Stomach (tissue), 19 donors: ENCODE measurements at places on chromosomes 12 and 14. TPM values are rescaled to one million over a fixed set of nuclear protein-coding genes. Genes with fewer than 3 reads are reported as not detected.

Gene IFNG-AS1
- total RNA-seq = not detected

Gene SLC5A8
- not detected for total RNA-seq

Gene SLC25A3
- 350 TPM for total RNA-seq

Gene ABCC9
- total RNA-seq = 39.3 TPM

Gene GRIN2B
- total RNA-seq = 0.55 TPM

Gene NDRG2
- 115 TPM for total RNA-seq

Gene ZC2HC1C
- total RNA-seq = not detected

Gene HSPB8
- total RNA-seq = 67.5 TPM

Gene CCDC91
- total RNA-seq = 54.7 TPM

Gene PLXNC1
- 16.5 TPM for total RNA-seq

Gene CCDC184
- not detected for total RNA-seq

Gene CLEC2D
- total RNA-seq = 90.2 TPM

Gene TCTN2
- total RNA-seq = 24.1 TPM

Gene BBOF1
- total RNA-seq = not detected

Gene CBX5
- 66.8 TPM for total RNA-seq

Gene IFI27L2
- total RNA-seq = 24.9 TPM

- H3K27ac ChIP-seq = peak overlapping the region; percentile 63
- peak; percentile 76 for DNase-seq
- H3K4me1 ChIP-seq = peaks cover 20% of the 10 kb centered on the region
- no peaks in the 10 kb centered on the region for H3K27me3 ChIP-seq
- H3K4me3 ChIP-seq = no peak overlapping the region
These were observed 117.8 kb downstream of the TTC7B start for GRCh38 chr14:90698379-90698869.

- H3K36me3 ChIP-seq = peaks cover 14% of the 10 kb centered on the region
- H3K27me3 ChIP-seq = no peaks in the 10 kb centered on the region
- peaks cover 60% of the 10 kb centered on the region for H3K4me1 ChIP-seq
- DNase-seq = no peak
These were observed 2.2 kb downstream of the ATP6V1D start for GRCh38 chr14:67357186-67357968.

DNA sequence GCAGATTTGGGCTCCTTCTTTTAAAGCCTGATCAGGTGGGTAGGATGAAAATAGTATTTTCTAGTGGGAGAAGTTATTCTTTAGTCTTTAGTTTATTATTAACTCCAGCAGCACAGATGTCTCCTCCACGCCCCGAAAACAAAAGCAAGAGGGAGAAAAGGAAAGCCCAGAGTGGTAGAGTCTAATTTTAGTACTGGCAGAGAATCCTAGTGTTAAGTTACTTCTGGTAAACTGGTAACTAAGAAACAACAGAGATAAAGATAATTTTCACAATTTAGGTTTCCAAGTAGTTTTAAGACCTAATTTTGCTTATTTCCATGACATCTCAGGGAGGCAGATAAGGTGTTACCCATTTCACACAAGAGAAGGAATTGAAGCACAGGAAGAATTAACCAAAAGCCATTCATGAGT, 16.3 kb downstream of the ATP5MC2 start:
- H3K36me3 ChIP-seq = peaks cover 24% of the 10 kb centered on the region
- peak overlapping the region; percentile 11 for H3K4me3 ChIP-seq
- H3K4me1 ChIP-seq = peaks cover 55% of the 10 kb centered on the region
- H3K27ac ChIP-seq = peak overlapping the region; percentile 92

GRCh38 chr14:49483268-49483667, 102.9 kb downstream of the RPS29 start:
- H3K4me3 ChIP-seq = no peak overlapping the region
- no peak overlapping the region for H3K27ac ChIP-seq
- no peaks in the 10 kb centered on the region for H3K27me3 ChIP-seq

- H3K4me1 ChIP-seq = no peaks in the 10 kb centered on the region
- H3K36me3 ChIP-seq = no peaks in the 10 kb centered on the region
- DNase-seq = no peak
- H3K27me3 ChIP-seq = no peaks in the 10 kb centered on the region
These were observed 105.9 kb downstream of the PRMT8 start for GRCh38 chr12:3596703-3597415.

GRCh38 chr14:34465069-34465859, 3.2 kb upstream of the SPTSSA start:
- H3K27me3 ChIP-seq = no peaks in the 10 kb centered on the region
- H3K36me3 ChIP-seq = no peaks in the 10 kb centered on the region
- H3K27ac ChIP-seq = no peak overlapping the region
- no peak overlapping the region for H3K4me3 ChIP-seq

GRCh38 chr14:65433646-65434045, 21.1 kb downstream of the FUT8 start:
- H3K27ac ChIP-seq = no peak overlapping the region
- no peak overlapping the region for H3K4me3 ChIP-seq
- H3K27me3 ChIP-seq = no peaks in the 10 kb centered on the region
- peaks cover 13% of the 10 kb centered on the region for H3K36me3 ChIP-seq
- DNase-seq = no peak
- peaks cover 68% of the 10 kb centered on the region for H3K4me1 ChIP-seq

GRCh38 chr12:121430833-121431415, 31.0 kb downstream of the RNF34 start:
- no peak for DNase-seq
- H3K27ac ChIP-seq = peak overlapping the region; percentile 49
- H3K27me3 ChIP-seq = no peaks in the 10 kb centered on the region
- peaks cover 96% of the 10 kb centered on the region for H3K36me3 ChIP-seq
- H3K4me1 ChIP-seq = no peaks in the 10 kb centered on the region

- peaks cover 6% of the 10 kb centered on the region for H3K4me1 ChIP-seq
- H3K27ac ChIP-seq = peak within 1 kb of the TSS; percentile 91
- H3K36me3 ChIP-seq = no peaks in the 10 kb centered on the region
- peak within 1 kb of the TSS; percentile 84 for H3K4me3 ChIP-seq
These were observed at the start of gene MSRB3 for GRCh38 chr12:65278576-65279368. Gene MSRB3 (plus strand): TSS chr12:65278683. CDS start chr12:65308580, 29,897 bp downstream.

DNA sequence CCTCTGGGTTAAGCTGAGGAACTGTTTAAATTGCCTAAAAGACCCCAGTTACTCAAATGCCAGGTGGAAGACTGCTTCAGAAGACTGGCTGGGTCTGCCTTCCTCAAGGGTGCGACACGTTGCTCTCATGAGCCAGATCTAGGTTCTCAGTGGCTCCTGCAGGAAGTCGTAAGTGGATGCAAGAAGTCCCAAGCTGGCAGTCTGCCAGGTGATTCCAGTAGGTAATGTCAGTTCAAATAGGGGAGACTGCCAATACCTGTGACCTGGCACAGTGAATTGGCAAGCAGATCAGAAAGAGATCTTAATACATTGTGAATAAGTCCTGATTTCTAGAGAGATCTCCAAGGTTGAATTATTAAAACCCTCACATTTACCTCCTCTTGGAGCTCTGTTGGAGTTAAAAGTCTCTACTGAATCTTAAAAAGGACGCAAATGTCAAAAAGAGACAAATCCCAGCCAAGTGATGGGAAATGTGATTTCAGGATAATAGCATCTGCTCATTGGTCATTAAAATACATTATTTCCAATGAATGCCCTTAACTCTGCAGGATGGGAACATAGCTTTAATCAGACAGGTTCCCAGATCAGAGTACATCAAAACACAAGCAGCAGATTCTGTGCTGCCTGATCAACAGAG, 98.8 kb upstream of the FRMD6 start:
- no peaks in the 10 kb centered on the region for H3K36me3 ChIP-seq
- no peak overlapping the region for H3K27ac ChIP-seq
- H3K4me3 ChIP-seq = no peak overlapping the region
- no peaks in the 10 kb centered on the region for H3K27me3 ChIP-seq

GRCh38 chr14:50620341-50620740, 47.8 kb downstream of the SAV1 start:
- no peak for DNase-seq
- H3K27ac ChIP-seq = no peak overlapping the region
- H3K27me3 ChIP-seq = no peaks in the 10 kb centered on the region
- H3K4me3 ChIP-seq = no peak overlapping the region
- no peaks in the 10 kb centered on the region for H3K4me1 ChIP-seq
- H3K36me3 ChIP-seq = no peaks in the 10 kb centered on the region

- peaks cover 38% of the 10 kb centered on the region for H3K36me3 ChIP-seq
- H3K4me3 ChIP-seq = no peak overlapping the region
- H3K4me1 ChIP-seq = peaks cover 53% of the 10 kb centered on the region
These were observed 51.1 kb downstream of the SYNE3 start for GRCh38 chr14:95465358-95465757.

DNA sequence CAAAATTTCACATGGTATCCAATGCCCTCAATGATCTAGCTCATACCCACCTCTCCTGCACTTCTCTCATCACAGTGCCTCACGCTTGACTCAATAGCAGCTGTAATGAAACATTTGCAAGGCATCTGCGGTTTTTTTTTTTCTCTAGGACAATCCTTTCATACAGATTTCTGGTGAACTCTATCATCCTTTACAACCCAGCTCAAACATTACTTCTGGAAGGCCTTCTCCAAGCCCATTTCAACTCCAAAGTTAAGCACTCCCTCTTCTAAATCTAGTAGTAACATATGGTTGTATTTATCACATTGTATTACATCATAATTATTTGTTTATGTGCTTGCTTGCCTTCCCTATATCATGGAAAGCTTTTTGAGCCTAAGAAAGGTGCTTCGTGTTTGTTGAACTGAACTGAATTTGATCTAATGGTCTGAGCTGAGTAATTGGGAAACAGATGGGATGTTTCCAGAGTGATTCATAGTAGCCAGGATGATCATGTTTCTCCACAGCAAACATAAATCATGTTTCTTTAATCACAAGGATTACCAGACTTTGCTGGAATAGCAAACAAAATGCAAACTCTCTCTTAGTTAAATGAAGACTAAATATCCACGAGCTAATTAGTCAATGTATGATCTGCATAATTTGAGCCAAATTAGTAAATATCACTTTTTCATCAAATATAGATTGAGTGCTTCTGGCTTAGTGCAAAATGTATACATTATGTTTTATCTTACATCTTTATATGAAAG, 14.3 kb downstream of the CFL2 start:
- H3K27me3 ChIP-seq = no peaks in the 10 kb centered on the region
- H3K27ac ChIP-seq = peak overlapping the region; percentile 50
- no peaks in the 10 kb centered on the region for H3K36me3 ChIP-seq
- no peaks in the 10 kb centered on the region for H3K4me1 ChIP-seq
- no peak for DNase-seq
- no peak overlapping the region for H3K4me3 ChIP-seq

- H3K36me3 ChIP-seq = no peaks in the 10 kb centered on the region
- no peak overlapping the region for H3K27ac ChIP-seq
- DNase-seq = no peak
These were observed 714.8 kb downstream of the TRHDE start for GRCh38 chr12:72986963-72987362.

- peak overlapping the region; percentile 64 for H3K27ac ChIP-seq
- H3K4me1 ChIP-seq = no peaks in the 10 kb centered on the region
- no peaks in the 10 kb centered on the region for H3K27me3 ChIP-seq
- no peaks in the 10 kb centered on the region for H3K36me3 ChIP-seq
- H3K4me3 ChIP-seq = no peak overlapping the region
- DNase-seq = no peak
These were observed 6.8 kb downstream of the TMCC3 start for GRCh38 chr12:94643606-94644005.

GRCh38 chr12:6582196-6582595, 14.1 kb upstream of the NOP2 start:
- H3K27me3 ChIP-seq = no peaks in the 10 kb centered on the region
- peaks cover 100% of the 10 kb centered on the region for H3K36me3 ChIP-seq
- no peak overlapping the region for H3K27ac ChIP-seq
- no peak for DNase-seq
- H3K4me3 ChIP-seq = no peak overlapping the region

DNA sequence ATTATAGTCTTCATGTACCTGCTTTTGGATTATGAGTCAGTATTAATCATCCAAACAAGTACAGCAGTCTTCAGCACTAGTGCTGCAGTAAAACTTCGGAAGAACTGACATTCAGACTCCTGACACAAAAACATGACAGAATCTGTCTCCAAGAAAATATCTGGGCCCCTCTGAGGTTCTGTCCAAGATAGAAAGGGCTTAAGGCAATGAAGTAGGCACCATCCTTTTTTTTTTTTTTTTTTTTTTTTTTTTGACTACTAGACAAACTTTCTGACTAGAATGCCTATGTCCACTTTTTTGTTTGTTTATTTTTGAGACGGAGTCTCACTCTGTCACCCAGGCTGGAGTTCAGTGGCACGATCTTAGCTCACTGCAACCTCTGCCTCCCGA, 112.5 kb downstream of the MED13L start:
- DNase-seq = no peak
- no peak overlapping the region for H3K27ac ChIP-seq
- no peaks in the 10 kb centered on the region for H3K36me3 ChIP-seq
- H3K27me3 ChIP-seq = no peaks in the 10 kb centered on the region

DNA sequence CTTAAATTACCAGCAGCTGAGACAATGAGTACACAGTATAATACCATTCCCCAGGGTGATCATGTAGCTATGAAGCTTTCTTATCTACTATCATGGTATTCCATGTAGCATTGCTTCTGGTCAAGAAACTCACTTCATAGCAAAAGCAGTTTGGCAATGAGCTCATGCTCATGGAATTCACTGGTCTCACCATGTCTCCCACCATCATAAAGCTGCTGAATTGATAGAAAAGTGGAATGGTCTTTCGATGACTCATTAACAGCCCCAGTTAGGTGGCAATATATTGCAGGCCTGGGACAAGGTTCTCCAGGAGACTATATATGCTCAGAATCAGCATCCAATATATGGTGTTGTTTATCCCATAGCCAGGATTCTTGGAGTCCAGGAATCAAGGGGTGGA, 553.7 kb downstream of the FOXG1 start:
- no peaks in the 10 kb centered on the region for H3K27me3 ChIP-seq
- no peak overlapping the region for H3K27ac ChIP-seq
- no peak for DNase-seq
- no peaks in the 10 kb centered on the region for H3K36me3 ChIP-seq
- no peak overlapping the region for H3K4me3 ChIP-seq

- no peak overlapping the region for H3K27ac ChIP-seq
- no peak for DNase-seq
- no peaks in the 10 kb centered on the region for H3K36me3 ChIP-seq
- H3K4me3 ChIP-seq = no peak overlapping the region
- no peaks in the 10 kb centered on the region for H3K27me3 ChIP-seq
These were observed 5.3 kb downstream of the DNAI7 start for GRCh38 chr12:25189656-25190055.

- no peaks in the 10 kb centered on the region for H3K27me3 ChIP-seq
- DNase-seq = no peak
- no peaks in the 10 kb centered on the region for H3K36me3 ChIP-seq
- no peak overlapping the region for H3K27ac ChIP-seq
- H3K4me1 ChIP-seq = peaks cover 6% of the 10 kb centered on the region
- no peak overlapping the region for H3K4me3 ChIP-seq
These were observed 100.8 kb upstream of the DAAM1 start for GRCh38 chr14:59087711-59088110.

DNA sequence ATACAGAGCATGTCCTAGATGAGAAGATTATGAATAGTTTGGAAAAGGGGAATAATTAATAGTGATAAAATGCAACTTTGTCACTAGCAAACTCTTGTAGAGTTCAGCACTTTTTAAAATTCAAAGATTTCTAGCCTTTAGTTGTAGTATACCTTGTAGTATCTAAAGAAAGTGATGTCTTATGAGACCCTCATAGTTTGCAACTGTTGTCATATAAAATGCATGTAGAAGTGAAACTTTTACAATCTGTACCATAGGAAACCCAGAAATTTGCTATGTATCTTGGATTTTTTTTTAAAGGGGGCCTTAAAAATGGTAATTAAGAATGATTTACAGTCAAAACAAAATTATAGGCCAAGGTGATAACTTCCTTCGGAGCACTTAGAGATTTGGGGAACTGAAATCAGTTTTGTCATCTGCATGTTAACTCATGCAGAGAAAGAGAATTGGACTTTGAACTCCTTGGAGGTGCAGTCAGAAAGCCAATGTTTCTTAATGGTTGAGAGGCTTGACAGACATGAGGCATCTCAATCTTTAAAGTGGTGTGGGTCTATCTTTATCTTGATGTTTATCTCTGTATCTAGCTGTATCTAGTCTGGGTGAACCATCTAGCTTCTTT, 1.3 kb downstream of the LRRK2 start:
- DNase-seq = peak; percentile 22
- no peaks in the 10 kb centered on the region for H3K27me3 ChIP-seq
- peaks cover 49% of the 10 kb centered on the region for H3K4me1 ChIP-seq
- H3K36me3 ChIP-seq = no peaks in the 10 kb centered on the region
